ENCODE measurements at places on chromosomes 4 and X.

GRCh38 chr4:77044461-77045150 is 31.2 kb downstream of the CCNI start:
- peak; percentile 56 for DNase-seq

- DNase-seq: peak; percentile 95
These were observed at the start of gene LAP3 for GRCh38 chr4:17576932-17577664. Gene LAP3, plus strand, starts transcription at chr4:17577198. Its CDS starts 268 bp downstream, at chr4:17577466.

DNA sequence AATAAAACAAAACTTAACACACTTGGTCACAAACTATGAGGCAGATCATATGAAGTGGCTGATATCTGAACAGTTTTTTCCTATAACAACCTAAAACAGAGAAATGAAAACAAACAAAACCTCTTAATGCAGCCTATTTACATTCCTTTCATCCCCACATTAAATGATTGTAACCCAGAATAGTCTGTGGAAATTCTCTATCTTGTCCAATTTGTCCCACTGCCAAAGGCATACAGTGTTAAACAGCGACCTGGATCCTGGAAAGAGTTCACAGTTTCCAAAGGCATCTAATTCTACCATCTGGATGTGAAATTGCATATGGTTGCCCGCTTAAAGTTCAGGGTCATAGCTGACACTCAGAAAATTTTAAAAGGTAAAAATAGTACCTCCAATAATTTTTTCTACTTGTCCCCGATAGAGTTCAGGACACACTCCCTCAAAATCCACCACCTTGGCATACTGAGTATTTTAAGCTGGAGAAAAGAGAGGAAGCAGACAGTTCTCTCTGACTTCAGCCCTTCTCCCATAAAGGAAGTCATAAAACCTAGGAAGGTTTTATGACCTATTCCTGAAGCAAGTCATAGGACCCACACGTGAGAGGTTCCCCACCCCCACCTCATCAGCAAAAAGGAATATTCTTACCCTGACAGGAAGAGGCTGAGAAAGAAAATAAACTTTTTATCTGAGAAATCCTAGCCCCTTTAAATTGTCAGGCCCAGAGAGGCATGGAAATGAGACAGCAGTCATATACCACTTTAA is 270.2 kb downstream of the PAPSS1 start:
- DNase-seq: no peak

- DNase-seq: peak; percentile 68
These were observed 82.0 kb downstream of the PLS3 start for GRCh38 chrX:115642895-115643530.

DNA sequence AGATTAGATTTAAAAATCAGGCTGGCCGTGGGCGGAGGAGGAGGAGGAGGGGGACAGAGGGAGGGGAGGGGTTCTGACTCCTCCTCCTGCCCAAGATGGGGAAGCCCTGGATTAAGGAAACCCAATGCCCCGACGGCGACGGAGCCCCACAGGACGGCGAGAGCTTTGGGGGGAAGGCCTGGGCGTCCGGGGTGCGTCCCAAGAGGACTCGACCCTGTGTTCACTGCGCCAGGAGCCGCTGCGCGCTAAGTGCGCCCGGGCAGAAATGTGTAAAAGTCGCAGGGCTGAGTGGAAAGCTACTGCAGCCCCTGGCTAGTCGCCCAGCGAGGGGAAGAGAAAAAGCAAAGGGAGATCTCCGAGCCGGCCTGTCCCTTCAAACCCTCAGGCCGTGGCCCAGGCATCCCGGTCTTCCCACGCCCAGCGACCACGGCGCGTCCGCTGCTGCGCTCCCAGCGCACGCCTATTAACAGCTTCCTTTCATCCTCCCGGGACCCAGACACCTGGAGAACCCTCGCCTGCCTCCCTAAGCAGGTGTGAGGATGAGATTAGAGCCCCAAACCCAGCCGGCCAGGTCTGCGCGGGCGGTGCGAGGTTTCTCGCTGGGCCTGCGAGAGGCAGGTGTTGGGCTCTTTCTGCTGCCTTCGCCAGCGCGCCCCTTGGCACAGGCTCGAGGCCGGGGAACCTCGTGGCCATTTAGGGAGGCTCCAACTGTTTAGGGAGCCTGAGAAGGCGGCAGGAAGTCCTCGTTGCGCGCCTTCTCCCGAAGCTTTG is 1.4 kb upstream of the RPS6KA3 start:
- no peak for DNase-seq

DNA sequence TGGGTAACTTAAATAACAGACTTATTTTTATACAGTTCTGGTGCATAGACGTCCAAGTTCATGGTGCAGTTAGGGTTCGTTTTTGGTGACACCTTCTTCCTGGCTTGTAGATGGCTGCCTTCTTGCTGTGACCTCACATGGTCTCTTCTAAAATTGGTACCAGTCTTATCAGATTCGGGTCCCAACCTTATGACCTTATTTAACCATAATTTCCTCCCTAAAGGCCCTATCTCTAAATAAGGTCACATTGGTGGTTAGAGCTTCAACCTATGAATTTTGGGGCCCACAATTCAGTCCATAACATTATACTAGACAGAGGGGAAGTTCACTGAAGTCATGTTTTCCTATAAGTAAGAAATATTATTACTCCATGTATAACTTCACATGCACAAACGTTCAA is 128.0 kb downstream of the CFAP299 start:
- no peak for DNase-seq

DNA sequence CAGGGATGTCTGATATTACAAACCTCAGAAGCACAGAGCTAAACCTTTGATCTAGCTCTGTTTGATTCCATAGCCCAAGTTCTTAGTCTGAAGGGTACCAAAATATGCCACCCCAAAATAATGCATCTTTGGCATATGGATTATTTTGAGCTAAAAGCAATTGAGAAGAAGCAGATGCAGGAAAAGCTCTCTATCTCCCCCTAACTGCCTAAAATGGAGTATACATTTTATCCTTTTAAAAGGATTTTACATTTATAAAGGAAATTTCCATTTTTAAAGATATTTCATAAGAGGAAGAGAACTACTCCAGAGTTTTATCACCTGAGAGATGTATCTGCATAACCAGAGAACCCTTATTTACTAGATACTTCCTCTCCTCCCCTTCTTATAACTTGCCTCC is 158.7 kb downstream of the ZNF674 start:
- no peak for DNase-seq

- DNase-seq: no peak
These were observed 24.2 kb downstream of the FAM156A start for GRCh38 chrX:52933976-52934703.

DNA sequence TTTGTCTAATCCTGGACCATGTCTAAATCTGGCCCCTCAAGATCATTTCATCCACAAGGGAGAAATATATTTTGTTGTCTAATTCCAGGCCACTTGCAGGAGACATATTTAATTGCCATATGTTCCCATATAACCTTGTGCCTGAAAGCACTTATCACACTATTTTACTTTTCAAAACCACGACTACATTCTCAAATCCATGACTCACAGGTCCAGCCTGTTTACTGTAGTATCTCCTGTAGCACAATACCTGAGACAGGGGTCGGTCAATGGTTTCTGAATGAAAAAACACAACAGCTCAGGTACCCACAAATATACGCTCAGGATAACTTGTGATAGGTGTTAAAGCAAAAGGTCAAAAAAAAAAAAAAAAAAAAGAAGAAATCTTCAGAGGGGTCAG is 60.9 kb downstream of the SEC24D start:
- peak; percentile 53 for DNase-seq

DNA sequence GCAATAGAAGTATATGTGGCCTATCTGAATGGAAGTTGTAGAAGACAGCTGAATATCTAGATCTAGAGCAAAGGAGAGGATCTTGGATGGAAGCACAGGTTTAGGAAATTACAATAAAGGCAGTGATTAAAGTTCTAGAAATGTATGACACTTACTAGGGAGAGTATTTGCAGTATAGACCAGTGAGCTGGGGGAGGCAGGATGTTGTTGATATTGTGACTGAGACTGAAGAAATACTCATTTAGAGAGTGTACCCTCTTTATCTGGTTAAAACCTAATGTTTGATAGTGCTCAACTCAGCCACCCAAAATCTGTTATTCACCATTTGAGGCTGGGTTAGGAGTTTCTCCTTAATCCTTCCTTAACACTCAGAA is 439.5 kb downstream of the GRXCR1 start:
- DNase-seq: no peak

DNA sequence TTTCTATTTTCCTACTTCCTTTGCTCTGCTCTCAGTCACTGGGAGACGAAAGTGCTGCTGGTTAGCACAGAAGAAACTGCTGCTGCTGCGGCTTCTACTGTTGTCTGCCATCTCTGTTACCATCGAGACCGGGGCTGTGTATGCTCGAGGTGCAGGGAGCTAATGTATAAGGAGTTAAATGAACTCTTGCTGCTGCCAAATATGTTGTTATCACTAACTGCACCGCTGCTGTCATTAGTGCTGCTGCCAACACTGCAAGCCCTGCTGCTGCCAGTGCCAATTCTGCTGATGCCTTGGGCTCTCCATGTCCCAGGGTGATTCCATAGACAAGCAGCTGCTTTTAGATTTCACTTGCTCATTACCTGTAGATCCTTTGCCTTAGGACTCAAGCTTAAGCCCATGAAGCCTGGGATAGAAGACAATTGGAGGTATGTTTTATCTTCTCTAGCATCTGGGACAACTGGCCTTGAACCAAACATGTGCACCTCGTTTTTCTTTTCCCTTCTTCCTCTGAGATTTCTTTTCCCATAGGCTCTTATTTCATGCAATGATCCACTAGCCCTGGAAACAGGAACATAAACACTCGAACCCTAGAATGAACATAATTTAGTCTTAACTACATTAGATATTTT is 107.8 kb downstream of the CCSER1 start:
- DNase-seq: no peak

DNA sequence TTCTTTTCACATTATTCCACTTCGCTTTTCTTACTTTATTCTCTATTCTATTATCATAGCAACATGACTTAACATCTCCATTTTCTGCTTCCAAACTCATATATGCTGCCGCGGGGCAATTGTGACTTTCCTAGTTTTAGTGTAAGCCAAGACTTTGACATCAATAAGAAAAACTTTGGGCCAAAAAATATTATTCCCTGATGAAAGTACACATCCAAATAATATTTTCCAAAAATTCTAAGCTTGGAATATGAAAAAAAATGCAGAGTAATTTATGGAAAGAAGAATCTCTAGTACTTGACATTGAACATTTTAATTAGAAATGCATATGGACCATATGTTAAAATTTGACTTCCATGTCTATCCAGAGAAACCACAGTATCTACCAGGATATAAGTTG is 995.1 kb upstream of the INTU start:
- DNase-seq: no peak

- peak; percentile 94 for DNase-seq
These were observed 137.1 kb downstream of the RELL1 start for GRCh38 chr4:37549041-37549440.

DNA sequence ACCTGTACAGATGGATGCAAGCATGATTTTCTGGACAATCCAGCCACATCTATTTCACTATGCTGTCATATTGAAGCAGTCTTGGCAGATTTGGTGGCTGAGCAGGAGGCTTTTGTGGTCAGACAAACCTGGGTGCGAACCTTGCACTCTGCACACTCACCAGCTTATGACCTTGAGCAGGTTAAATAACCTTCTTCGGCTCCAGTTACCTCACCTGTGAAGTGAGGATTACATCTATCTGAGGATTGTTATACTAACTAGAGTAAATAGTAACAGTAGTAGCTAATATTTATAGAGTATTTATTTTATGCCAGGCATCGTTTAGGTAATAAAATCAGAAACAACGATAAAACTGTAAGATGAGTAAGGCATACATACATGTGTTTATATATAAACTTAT is 150.0 kb downstream of the PPP3CA start:
- DNase-seq: no peak

DNA sequence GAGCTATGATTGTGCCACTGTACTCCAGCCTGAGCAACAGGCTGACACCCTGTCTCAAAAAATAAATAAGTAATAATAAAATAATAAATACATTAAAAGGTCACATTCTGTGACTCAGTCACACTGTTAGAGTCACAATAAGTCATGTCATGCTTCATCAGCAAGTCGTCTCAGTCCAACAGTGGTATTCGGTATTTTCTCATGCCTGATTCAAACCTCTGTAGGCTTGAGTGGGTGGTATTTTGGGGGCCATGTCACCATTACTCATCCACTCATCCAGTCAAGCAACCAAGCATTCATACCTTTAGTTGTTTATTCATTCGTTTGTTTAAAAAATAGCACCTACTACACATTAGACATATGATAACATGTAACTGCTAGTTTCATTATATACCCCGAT is 46.9 kb downstream of the SUPT20HL2 start:
- DNase-seq: peak; percentile 18

GRCh38 chr4:158965226-158965625 is 137.7 kb upstream of the RAPGEF2 start:
- DNase-seq: no peak

- DNase-seq: peak; percentile 72
These were observed 118.1 kb downstream of the SMIM20 start for GRCh38 chr4:26032142-26032541.

GRCh38 chr4:70994387-70995099 is 1.1 kb downstream of the DCK start:
- peak; percentile 17 for DNase-seq

- DNase-seq: peak; percentile 26
These were observed 4.7 kb upstream of the NEUROG2 start for GRCh38 chr4:112520598-112521122.

DNA sequence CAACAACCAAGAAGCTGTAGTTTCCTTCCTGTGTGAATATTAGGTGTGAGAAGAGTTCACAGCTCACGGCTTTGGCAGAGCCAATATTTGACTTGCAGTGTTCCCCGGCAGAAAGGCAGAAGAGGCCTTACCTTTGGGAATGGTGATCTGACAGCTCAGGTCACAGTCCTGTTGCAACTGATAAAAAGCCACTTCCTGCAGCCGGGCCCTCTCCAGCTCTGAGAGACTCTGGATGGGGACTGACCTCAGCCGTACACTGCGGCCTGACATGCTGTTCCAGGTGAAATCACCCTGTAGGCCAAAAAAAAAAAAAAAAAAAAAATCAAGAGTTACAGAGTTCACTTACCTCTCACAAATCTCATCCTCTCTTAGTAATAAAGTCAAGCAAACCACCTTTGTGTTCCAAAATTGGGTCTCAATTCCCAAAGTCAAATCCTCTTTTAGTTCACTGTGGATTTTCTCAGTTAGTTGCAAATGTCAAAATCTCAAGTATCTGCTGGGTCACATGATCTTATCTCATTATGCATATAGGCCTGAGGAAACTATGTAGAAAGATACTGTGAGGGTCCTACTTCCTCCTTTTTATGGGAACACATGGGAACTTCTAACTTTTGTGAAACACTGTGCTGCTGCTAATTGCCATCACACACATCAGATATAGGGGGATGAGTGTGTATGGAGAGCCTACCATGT is 38.6 kb upstream of the AMELX start:
- DNase-seq: no peak

DNA sequence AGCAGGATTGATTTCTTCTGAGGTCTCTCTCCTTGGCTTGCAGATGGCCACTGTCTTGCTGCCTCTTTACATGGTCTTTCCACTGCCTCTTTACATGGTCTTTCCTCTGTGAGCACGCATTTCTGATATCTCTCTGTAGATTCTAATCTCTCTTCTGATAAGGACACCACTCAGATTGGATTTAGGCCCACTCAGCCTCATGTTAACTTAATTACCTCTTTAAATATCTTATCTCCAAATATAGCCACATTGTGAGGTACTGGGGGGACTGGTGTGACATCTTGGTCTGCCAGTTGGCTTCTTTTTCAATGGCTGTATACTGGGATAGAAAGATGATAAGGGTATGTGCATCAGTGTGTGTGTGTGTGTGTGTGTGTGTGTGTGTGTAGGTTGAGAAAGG is 153.7 kb downstream of the AWAT2 start:
- no peak for DNase-seq

GRCh38 chr4:16192631-16193518 is 33.4 kb downstream of the TAPT1 start:
- no peak for DNase-seq

Data from EL (cell line).